ENCODE measurements at places on chromosomes 5 and 9.
A peak's percentile ranks its signal among the peaks of the same experiment; 100 is the strongest.

DNA sequence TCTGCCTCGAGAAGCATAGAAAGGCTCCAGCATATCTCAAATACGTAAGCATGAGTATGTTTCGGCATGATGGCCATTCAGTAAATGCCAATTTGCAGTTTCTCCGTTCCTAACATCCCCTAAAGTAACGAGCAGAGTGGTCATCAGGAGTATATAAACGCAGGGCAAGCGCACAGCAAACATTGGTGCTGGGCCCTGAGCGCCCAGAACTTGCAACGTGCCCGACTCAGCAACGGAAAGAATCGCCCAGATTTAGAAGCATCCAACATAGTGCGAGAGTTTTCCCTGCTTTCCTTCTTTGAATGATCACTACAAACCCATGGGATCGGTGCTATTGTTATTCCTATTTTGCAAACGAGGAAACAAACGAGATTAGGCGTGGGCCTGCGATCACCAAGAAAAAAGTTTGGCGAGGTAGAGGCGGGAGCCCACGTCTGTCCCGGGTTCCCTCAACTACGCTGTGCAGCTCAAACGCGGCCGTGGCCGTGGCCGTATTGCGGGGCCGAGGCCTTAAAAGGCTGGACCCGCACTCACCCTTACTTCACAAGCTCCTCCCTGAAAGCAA lies 505 bp downstream of the RPS14 start:
- peaks cover 14% of the 10 kb centered on the region for H3K4me1 ChIP-seq
- DNase-seq: no peak
- peaks cover 40% of the 10 kb centered on the region for H3K36me3 ChIP-seq
- no peaks in the 10 kb centered on the region for H3K27me3 ChIP-seq
- H3K4me3 ChIP-seq: peak overlapping the region; percentile 86
- peak overlapping the region; percentile 92 for H3K27ac ChIP-seq

DNA sequence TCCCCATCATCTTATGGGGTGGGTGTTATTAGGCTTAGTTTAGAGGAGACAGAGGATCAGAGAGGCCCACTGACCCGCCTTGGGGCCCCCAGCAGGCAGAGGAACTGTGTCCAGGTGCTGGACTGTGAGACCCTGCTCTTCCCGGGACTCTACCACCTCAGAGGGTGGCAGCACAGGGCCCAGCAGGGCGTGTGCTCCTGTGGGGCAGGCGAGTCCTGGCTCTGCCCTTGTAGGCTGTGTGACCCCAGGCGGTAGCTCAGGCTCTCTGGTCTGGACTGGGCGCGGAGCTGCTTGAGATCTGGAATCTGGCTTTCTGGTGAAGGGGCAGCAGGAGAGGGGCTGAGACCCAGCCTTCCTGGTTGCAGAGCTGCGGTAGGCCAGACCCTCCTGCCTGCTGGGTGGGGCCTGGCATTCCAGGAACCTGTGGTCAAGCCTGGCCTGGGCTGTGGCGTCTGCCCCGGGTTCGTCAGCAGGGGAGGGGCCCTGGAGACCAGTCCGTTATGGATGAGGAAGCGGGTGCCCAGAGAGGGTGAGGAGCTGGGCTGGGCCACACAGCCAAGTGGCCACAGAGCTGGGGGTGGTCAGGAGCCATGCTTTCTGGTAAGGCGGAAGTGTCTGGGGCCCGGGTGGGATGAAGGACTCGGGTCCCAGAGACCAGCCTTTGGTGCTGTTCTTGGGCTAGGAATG lies 46.5 kb downstream of the RXRA start:
- no peak overlapping the region for H3K4me3 ChIP-seq
- no peaks in the 10 kb centered on the region for H3K27me3 ChIP-seq

- H3K4me1 ChIP-seq: no peaks in the 10 kb centered on the region
- H3K36me3 ChIP-seq: no peaks in the 10 kb centered on the region
- DNase-seq: no peak
- H3K27ac ChIP-seq: no peak overlapping the region
- H3K27me3 ChIP-seq: no peaks in the 10 kb centered on the region
Observed at GRCh38 chr5:13249854-13250253, 694.6 kb downstream of the DNAH5 start.

GRCh38 chr5:156359476-156359875 lies 32.5 kb downstream of the SGCD start:
- no peak for DNase-seq
- H3K36me3 ChIP-seq: no peaks in the 10 kb centered on the region
- H3K4me1 ChIP-seq: no peaks in the 10 kb centered on the region
- H3K27me3 ChIP-seq: no peaks in the 10 kb centered on the region
- H3K4me3 ChIP-seq: no peak overlapping the region

DNA sequence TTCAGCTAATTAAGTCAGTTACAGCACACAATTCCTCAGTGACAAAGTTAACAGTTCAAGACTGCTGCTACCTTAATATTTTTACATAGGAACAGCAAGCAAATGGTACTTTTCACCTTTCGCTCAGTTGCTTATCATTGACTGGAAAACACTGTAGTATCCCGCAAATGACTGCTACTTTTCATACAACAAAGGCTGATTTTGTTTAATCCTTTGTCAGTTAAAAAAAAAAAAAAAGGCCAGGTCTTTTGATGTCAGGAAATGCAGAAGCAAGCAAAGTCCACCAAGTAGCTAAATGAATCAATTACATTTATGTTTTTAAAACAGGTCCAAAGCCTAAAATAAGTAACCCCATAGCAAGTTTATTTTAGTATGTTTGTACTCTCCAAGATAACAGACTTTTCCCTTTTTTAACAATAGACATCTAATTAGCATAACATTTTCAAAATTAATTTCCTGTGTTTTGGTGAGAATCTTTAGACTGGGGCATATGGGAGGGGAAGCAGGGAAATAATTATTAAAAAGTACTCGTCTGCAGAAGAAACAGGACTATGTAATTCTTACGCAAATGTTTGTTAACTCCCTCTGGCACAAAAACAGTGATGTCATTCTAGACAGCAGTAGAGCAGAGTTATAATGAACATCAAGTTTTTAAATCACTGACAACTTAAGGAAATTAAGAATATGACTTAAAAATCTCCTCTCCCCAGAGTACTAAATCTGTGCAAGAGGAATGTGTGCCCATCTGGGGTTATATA lies 9.6 kb downstream of the PFDN1 start:
- H3K4me3 ChIP-seq: no peak overlapping the region
- peaks cover 72% of the 10 kb centered on the region for H3K4me1 ChIP-seq
- H3K27ac ChIP-seq: peak overlapping the region; percentile 56

DNA sequence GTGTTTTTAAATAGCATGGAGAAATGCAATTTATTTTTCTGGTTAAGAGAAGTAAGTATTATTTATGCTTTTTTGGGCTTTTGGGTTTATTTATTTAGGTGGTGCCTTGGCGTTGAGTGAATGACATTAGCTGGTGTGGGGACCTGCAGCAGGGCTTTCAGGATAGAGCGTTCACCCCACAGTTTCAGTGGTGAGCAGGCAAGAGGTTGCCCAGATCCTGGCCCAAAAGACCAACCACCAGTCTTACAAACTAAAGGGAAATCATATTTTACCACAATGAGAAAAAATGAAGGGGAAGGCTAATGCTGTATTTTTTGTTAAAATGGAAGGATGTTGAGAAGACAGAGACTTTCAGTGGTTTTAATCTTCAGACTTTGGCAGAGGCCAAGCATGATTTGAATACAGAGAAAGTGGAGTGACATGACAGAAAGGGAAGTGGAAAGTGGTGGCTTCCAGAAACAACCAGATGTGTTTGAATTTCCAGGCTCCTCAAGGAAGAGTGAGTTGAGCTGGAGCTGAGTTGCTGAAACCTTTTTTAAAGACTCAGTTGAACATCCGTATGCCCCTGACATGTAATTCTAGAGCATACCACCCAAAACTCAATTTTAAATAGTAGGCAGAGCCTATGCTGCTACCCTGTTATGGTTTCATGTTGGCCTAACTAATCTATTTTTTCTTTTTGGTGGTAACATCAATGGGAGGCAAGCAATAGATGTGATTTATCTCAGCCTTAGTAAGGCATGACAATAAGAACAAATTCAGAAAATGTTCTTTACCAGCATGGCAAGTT lies 94.8 kb downstream of the AOPEP start:
- H3K27ac ChIP-seq: no peak overlapping the region
- peaks cover 23% of the 10 kb centered on the region for H3K4me1 ChIP-seq
- DNase-seq: peak; percentile 12
- H3K36me3 ChIP-seq: peaks cover 2% of the 10 kb centered on the region
- H3K27me3 ChIP-seq: no peaks in the 10 kb centered on the region

DNA sequence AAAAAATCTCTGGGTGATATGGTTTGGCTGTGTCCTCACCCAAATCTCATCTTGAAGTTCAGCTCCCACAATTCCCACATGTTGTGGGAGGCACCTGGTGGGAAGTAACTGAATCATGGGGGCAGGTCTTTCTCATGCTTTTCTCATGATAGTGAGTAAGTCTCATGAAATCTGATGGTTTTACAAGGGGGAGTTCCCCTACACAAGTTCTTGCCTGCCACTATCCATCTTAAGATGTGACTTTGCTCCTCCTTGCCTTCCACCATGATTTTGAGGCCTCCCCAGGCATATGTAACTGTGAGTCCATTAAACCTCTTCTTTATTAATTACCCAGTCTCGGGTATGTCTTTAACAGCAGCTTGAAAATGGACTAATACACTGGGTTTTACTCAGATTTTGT lies 513.9 kb downstream of the TLE4 start:
- H3K4me3 ChIP-seq: no peak overlapping the region
- H3K27me3 ChIP-seq: no peaks in the 10 kb centered on the region
- no peak for DNase-seq
- H3K36me3 ChIP-seq: no peaks in the 10 kb centered on the region
- no peaks in the 10 kb centered on the region for H3K4me1 ChIP-seq

DNA sequence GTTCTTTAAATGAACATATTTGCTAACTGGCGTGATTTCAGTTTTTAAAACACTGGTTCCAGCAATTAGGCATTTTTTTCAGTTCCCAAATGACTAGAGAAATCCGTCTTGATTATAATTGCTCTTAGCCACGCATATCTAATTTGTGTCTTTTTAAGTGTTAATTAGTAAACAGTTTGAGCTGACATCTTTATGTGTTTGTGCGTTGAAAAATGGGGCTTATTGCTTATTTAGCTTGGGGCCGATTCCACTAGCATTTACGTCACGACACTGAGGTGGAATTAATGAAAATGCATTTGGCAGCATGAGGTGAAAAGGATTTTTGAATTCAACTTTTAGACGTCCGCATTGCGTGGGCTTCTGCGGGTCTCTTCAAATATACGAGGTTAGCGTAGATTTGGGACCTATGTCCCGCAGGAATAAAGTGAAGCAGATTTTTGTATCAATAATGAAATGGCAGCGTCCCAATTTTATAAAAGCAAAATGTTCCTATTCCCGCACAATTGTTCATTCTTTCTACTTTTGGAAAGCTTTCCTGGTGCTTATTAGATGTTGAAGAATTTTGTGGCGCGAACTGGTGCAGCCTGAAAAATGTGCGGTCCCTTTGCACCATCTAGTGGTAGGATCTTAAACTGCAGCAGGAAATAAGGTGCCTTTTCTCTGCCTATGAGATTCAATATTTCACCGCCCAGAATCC lies 122.7 kb upstream of the LMX1B start:
- H3K4me3 ChIP-seq: no peak overlapping the region
- peaks cover 4% of the 10 kb centered on the region for H3K4me1 ChIP-seq
- H3K36me3 ChIP-seq: no peaks in the 10 kb centered on the region
- no peaks in the 10 kb centered on the region for H3K27me3 ChIP-seq

- no peaks in the 10 kb centered on the region for H3K27me3 ChIP-seq
- no peak for DNase-seq
- H3K4me1 ChIP-seq: peaks cover 6% of the 10 kb centered on the region
- no peak overlapping the region for H3K27ac ChIP-seq
- no peak overlapping the region for H3K4me3 ChIP-seq
Observed at GRCh38 chr9:111056538-111056937, 18.3 kb upstream of the LPAR1 start.

DNA sequence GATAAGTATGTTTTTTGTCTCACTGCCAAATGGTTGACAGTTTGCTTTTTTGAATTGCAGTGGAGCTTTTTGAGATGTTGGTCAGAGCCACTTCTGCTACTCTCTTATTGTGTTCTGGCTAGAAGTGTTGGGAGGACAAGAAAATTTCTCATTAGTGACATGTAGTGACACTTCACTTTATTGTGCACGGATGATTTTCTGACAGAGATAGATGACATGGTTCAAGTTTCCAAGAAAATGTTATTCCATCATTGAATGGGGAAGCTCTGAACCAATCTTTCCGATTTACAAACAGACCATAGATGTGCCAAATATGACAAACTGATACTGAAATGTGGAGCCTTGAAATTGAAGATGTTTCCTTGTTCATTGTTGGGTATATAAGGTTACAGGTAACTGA lies 558.9 kb upstream of the WWC1 start:
- no peaks in the 10 kb centered on the region for H3K4me1 ChIP-seq
- DNase-seq: no peak
- no peaks in the 10 kb centered on the region for H3K27me3 ChIP-seq
- no peak overlapping the region for H3K27ac ChIP-seq
- H3K36me3 ChIP-seq: no peaks in the 10 kb centered on the region

GRCh38 chr5:57319628-57320027 lies 145.8 kb downstream of the GPBP1 start:
- H3K36me3 ChIP-seq: no peaks in the 10 kb centered on the region
- H3K4me3 ChIP-seq: no peak overlapping the region
- no peak for DNase-seq

DNA sequence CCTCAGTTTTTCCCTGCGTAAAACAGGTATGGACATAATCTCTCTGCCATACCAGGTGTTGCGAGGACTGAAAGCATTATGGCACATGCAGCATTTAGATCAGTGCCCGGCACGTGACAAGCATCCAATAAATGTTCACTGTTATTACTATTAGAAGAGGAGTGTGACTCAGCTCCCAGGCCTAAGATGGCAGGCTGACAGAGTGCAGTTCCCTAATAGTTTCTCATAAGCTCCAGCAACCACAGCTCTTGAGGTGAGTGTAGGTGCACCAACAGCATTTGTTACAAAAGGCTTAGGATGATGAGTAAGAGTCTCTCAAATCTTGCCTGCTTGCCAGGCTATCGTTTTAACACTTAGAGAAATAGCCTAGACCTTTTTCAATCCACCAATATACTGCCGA lies 28.9 kb upstream of the GLIS3 start:
- H3K36me3 ChIP-seq: no peaks in the 10 kb centered on the region
- no peak overlapping the region for H3K27ac ChIP-seq
- no peak for DNase-seq
- peaks cover 5% of the 10 kb centered on the region for H3K4me1 ChIP-seq

GRCh38 chr9:110615498-110615897 lies 36.0 kb upstream of the SVEP1 start:
- no peaks in the 10 kb centered on the region for H3K27me3 ChIP-seq
- H3K4me3 ChIP-seq: no peak overlapping the region
- no peak for DNase-seq
- H3K36me3 ChIP-seq: no peaks in the 10 kb centered on the region

DNA sequence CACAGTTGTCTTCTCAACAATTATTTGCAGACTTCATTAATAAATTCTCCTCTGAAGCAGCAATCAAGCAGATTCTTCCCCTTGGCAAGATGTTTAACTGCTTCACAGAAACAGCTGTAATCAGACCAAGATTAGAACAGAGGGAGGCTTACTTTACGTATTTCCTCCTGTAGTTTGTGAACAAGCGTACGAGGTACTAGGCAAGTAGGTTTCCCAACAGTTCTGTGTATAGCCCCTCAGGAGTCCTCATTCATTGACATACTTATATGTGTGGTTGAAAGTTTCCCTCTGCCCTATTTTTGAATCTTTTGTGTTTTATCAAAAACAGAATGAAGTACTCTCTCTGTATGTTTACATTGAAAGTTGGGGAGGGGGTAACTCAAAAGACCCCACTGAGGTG lies 128.0 kb downstream of the SPATA31D1 start:
- peaks cover 23% of the 10 kb centered on the region for H3K4me1 ChIP-seq
- H3K27ac ChIP-seq: no peak overlapping the region
- no peak for DNase-seq
- no peaks in the 10 kb centered on the region for H3K36me3 ChIP-seq
- H3K27me3 ChIP-seq: no peaks in the 10 kb centered on the region
